ENCODE measurements at places on chromosomes 2 and 18. TPM values are rescaled to one million over a fixed set of nuclear protein-coding genes. Genes with fewer than 3 reads are reported as not detected.

GRCh38 chr2:12059616-12060441 is 313.4 kb downstream of the LPIN1 start:
- DNase-seq: no peak
- H3K4me3 ChIP-seq: no peak overlapping the region
- H3K27ac ChIP-seq: no peak overlapping the region
- H3K36me3 ChIP-seq: no peaks in the 10 kb centered on the region
- H3K4me1 ChIP-seq: peaks cover 2% of the 10 kb centered on the region

GRCh38 chr18:3147935-3148554 is 71.7 kb downstream of the MYOM1 start:
- no peak for DNase-seq
- H3K27me3 ChIP-seq: no peaks in the 10 kb centered on the region
- peaks cover 33% of the 10 kb centered on the region for H3K36me3 ChIP-seq
- H3K4me3 ChIP-seq: no peak overlapping the region
- H3K27ac ChIP-seq: no peak overlapping the region

DNA sequence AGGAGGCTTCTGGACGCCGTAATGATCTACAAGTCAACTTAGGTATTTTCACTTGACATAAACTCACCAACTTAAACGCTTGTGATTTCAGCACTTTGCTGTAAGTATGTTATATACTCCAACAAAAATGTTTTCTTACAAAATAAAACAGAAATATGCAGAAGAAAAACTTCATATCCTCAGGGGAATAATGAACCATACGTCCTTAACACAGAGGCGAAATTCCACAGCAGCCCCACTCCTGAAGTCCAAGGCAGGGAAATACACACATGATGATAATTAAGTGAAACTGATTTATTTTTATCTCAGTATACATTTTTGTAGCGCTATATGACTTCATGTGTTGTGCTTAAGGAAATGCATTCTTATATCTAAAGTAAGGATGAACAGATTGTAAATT is 335.4 kb upstream of the VWC2L start:
- H3K27me3 ChIP-seq: no peaks in the 10 kb centered on the region
- H3K4me1 ChIP-seq: no peaks in the 10 kb centered on the region
- no peaks in the 10 kb centered on the region for H3K36me3 ChIP-seq
- no peak overlapping the region for H3K4me3 ChIP-seq

DNA sequence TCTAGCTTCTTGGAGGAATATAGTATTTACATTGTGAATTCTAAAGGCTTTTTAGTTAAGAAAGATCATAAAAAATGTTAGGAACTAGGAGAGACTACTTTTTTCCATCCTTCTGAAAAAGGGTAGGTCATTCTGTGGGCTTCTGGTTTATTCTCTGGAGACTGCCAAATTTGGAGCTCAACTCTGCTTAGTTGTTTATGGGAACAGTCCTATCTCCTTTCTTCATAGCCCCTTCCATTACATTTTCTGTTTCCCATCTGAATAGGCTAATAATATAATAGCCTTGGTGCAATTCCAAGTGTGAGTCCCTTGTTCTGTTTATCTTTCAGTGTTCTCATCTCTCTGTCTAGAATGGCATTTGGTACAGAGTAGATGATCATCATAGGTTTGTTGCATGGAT is 15.6 kb downstream of the LAMA3 start:
- peak overlapping the region; percentile 43 for H3K27ac ChIP-seq
- H3K4me3 ChIP-seq: no peak overlapping the region
- DNase-seq: no peak
- no peaks in the 10 kb centered on the region for H3K36me3 ChIP-seq

- DNase-seq: no peak
- H3K4me3 ChIP-seq: peak overlapping the region; percentile 81
- H3K27ac ChIP-seq: peak overlapping the region; percentile 96
- no peaks in the 10 kb centered on the region for H3K36me3 ChIP-seq
- H3K4me1 ChIP-seq: peaks cover 51% of the 10 kb centered on the region
Measured at GRCh38 chr2:147845411-147845971, 662 bp downstream of the ACVR2A start.

- H3K4me1 ChIP-seq: no peaks in the 10 kb centered on the region
- DNase-seq: no peak
- H3K27ac ChIP-seq: no peak overlapping the region
- no peak overlapping the region for H3K4me3 ChIP-seq
Measured at GRCh38 chr2:191573216-191573615, 104.7 kb upstream of the NABP1 start.

GRCh38 chr18:23067236-23067635 is 68.0 kb upstream of the CABLES1 start:
- peaks cover 8% of the 10 kb centered on the region for H3K27me3 ChIP-seq
- no peaks in the 10 kb centered on the region for H3K36me3 ChIP-seq
- H3K4me3 ChIP-seq: no peak overlapping the region
- no peaks in the 10 kb centered on the region for H3K4me1 ChIP-seq

GRCh38 chr2:230457793-230458192 is 41.8 kb downstream of the SP100 start:
- H3K27ac ChIP-seq: no peak overlapping the region
- peaks cover 90% of the 10 kb centered on the region for H3K36me3 ChIP-seq
- no peaks in the 10 kb centered on the region for H3K27me3 ChIP-seq
- no peak overlapping the region for H3K4me3 ChIP-seq
- DNase-seq: no peak

- H3K4me3 ChIP-seq: no peak overlapping the region
- no peaks in the 10 kb centered on the region for H3K27me3 ChIP-seq
Measured at GRCh38 chr2:215796140-215796855, 217.1 kb downstream of the MREG start.

- H3K4me1 ChIP-seq: no peaks in the 10 kb centered on the region
- DNase-seq: no peak
- no peak overlapping the region for H3K27ac ChIP-seq
- H3K27me3 ChIP-seq: no peaks in the 10 kb centered on the region
- no peaks in the 10 kb centered on the region for H3K36me3 ChIP-seq
Measured at GRCh38 chr18:29104671-29105070, 927.7 kb upstream of the CDH2 start.

- no peak overlapping the region for H3K4me3 ChIP-seq
- DNase-seq: no peak
- H3K27me3 ChIP-seq: no peaks in the 10 kb centered on the region
- no peaks in the 10 kb centered on the region for H3K36me3 ChIP-seq
- H3K4me1 ChIP-seq: peaks cover 17% of the 10 kb centered on the region
- H3K27ac ChIP-seq: no peak overlapping the region
Measured at GRCh38 chr2:62313449-62314227, 117.7 kb downstream of the B3GNT2 start.

DNA sequence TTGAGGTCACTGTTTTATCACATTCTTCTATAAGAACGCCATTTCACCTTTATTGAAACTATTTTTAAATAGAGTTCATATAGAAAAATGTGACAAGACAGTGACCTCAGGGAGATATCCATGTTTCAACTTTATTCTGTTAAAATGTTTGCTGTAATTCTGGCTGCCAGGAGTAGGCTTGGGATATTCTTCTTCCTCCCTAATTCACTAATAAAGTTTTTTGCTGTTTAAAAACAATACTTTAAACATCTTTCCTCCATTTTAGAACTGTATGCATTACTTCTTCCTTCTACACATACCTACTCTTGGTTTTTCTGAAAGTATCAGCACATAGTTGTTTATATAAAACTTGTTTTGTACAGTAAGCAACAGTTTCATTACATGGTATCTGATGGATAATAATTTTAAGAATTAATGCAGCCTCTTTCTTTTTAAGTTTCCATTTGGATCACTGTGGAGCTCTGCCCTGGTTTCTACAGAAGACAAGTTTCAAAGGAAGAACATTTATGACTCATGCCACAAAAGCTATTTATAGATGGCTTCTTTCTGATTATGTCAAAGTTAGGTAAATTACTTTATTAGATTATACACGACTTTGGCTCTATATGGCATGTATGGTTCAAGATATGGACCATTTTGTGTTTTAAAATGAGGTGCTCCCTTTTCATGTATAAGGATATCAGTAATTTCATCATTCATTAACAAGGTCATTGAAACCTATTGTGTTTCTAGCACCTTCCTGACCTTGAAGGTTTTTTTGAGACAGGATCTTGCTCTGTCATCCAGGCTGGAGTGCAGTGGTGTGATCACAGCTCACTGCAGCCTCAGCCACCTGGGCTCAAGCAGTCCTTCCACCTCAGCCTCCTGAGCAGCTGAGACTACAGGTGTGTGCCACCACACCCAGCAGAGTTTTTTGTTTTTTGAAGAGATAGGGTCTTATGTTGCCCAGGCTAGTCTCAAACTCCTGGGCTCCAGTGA is 7.2 kb downstream of the CPSF3 start:
- peaks cover 9% of the 10 kb centered on the region for H3K4me1 ChIP-seq
- no peak overlapping the region for H3K27ac ChIP-seq
- H3K4me3 ChIP-seq: no peak overlapping the region
- no peaks in the 10 kb centered on the region for H3K27me3 ChIP-seq

GRCh38 chr2:58606799-58607198 is 365.7 kb upstream of the FANCL start:
- no peaks in the 10 kb centered on the region for H3K36me3 ChIP-seq
- H3K4me3 ChIP-seq: no peak overlapping the region
- peaks cover 5% of the 10 kb centered on the region for H3K27me3 ChIP-seq

DNA sequence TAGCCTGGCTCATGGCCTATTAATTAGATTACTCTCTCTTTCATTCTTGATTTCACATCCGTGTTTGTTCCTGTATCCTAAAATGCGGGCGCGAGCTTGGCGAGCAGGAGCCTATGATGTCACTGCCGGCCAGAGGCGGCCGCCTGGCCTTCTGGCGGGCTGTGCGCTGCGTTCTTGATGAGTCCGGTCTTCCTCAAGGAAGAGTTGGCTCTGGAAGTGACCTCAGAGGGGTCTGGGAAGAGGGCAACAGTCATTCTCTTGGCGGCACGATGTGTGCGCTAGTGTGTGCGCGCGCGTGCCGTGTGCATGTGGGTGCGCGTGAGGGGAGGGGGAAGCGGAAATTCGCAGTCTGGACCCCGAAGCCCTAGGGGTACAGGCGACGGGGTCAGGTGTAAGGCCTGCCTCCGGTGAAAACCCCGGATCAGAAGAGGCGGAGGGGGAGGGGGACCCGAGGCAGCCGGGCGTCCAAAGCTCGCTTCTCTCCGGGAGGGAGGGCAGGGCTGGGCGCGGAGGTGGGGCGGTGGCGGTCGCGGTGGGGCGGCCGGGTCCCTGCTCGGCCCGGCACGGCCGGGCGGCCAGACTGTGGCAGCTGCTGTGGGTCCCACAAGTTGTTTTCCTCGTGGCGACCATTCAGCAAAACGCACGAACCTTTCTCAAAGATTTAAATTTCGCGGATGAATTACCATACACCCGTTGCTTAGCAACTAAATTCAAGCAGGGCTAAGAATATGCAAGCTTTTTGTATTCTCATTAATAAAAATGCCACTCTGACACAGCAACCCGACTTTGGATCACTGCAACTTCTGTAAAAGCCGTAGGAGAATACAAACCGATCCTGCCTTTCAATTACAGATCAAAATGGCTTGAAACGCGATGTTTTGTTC is 8.4 kb downstream of the POU3F3 start:
- peaks cover 100% of the 10 kb centered on the region for H3K27me3 ChIP-seq
- no peaks in the 10 kb centered on the region for H3K36me3 ChIP-seq
- peak overlapping the region; percentile 36 for H3K4me3 ChIP-seq
- no peak overlapping the region for H3K27ac ChIP-seq
- H3K4me1 ChIP-seq: peaks cover 31% of the 10 kb centered on the region

DNA sequence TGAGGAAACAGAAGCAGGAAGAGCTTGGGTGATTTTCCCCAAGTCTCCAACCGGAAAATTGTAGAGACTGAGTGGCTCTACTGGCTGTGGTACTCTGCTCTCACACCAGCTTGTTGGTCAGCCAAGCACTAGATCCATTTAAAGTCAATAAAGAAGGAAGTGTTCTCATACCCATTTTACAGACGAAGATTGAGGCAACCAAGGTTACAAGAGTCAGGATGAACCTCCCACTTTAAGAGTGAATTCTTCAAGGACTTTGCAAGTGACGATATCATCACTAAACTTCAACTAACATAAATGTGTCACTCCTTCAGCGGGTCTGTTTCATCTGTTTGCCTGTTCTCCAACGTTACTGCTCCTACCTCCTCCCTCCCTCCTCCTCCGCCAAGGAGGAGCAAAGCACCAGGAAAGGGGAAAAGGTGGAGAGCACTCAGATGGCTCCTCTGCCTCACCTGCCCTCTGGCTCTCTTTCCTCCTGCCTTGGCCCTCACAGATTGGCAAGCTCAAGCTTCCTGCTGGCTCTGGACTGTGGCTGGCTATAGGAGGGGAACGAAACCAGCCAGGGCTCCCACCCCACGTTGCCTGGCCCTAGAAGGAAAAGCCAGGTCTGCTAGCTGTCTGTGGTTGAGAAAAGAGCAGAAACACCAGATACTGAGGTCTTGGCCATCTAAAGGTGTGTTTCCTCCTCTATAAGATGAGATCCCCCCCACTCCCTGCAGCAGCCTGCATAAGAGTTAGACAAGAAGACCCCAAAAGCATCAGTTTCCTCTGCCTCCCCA is 3.6 kb upstream of the RAB11FIP5 start:
- no peaks in the 10 kb centered on the region for H3K36me3 ChIP-seq
- peaks cover 21% of the 10 kb centered on the region for H3K4me1 ChIP-seq
- no peak overlapping the region for H3K27ac ChIP-seq
- DNase-seq: no peak
- no peak overlapping the region for H3K4me3 ChIP-seq

GRCh38 chr2:98471402-98472131 is 26.9 kb downstream of the INPP4A start:
- no peaks in the 10 kb centered on the region for H3K27me3 ChIP-seq
- H3K27ac ChIP-seq: no peak overlapping the region
- no peak for DNase-seq
- H3K4me1 ChIP-seq: peaks cover 52% of the 10 kb centered on the region
- no peaks in the 10 kb centered on the region for H3K36me3 ChIP-seq

DNA sequence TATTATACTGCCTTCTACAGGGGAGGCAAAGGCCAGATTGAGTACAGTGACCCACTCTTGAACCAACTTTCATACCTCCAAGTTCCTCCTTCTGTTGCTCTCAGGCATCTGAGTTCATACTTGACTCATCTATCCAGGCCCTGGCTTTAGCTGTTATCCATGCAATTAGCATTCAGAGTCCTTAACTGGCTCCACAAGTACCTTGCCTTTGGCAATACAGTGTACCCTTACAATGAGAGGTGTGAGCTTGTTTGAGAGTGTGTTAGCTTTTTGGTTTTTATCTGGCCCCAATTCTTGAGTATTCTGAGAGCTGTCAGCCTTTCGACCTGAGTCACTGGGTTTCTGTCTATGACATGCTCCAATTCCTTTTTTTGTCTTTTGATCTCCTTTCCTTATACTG is 60.2 kb downstream of the EHD3 start:
- H3K27me3 ChIP-seq: no peaks in the 10 kb centered on the region
- no peak overlapping the region for H3K27ac ChIP-seq
- no peaks in the 10 kb centered on the region for H3K36me3 ChIP-seq
- H3K4me3 ChIP-seq: no peak overlapping the region

- peak overlapping the region; percentile 58 for H3K4me3 ChIP-seq
- H3K27ac ChIP-seq: no peak overlapping the region
Measured at GRCh38 chr2:5725794-5726463, 33.7 kb downstream of the SOX11 start.

CCDC148 gene
- 0.30 TPM for total RNA-seq

GPAT2 gene
- total RNA-seq: 5.3 TPM

SP9 gene
- not detected for total RNA-seq

LOXHD1 gene
- total RNA-seq: 0.49 TPM

UPP2 gene
- not detected for total RNA-seq

ELAC1 gene
- 5.2 TPM for total RNA-seq

CYTIP gene
- total RNA-seq: 0.82 TPM

SULT1C4 gene
- 2.7 TPM for total RNA-seq

GPATCH11 gene
- 6.3 TPM for total RNA-seq

KYNU gene
- total RNA-seq: 1.0 TPM

All from left ventricle myocardium inferior (tissue), 1 donor.